Activated naive CD4-positive, alpha-beta T cell treated with anti-CD3 and anti-CD28 coated beads for 36 hours (primary cell): ENCODE measurements at places on chromosomes 3 and 15.
A peak's percentile ranks its signal among the peaks of the same experiment; 100 is the strongest.

DNA sequence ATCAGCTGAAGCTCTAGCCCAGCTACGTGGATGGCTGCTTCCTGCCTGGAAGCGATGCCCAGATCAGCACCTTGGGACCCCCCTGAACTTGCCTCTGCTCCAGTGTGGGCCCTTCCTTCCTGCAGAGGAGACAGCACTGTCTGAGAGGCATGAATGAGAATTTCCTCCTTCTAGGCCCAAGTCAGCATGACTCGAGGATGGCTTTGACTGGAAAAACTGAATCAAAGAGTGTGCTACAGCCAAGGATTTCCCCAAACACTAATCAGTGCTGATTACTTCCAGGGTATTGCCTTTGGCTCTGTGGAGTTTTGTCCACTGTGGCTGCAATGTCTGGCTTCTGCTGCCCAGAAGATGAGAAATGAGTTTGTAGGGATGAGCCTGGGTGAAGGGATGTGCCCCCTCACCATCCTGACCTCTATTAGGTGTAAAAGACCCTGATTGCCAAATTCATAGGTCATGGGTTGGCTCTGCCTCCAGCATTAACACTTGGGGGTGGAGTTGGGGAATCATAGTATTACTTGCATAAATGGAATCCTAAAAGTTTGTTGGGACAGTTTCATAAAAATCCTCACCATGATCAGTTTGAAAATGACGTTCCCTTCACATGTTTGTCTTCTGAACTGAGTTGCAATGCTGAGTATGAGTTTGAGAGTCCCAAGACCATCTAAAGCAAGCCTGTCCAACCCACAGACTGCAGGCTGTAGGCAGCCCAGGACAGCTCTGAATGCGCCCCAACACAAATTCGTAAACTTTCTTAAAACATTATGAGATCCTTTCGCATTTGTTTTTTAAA is 36.7 kb downstream of the FLNB start:
- DNase-seq, result peak; percentile 33

- no peak for DNase-seq
Observed at GRCh38 chr3:70519913-70520659, 207.6 kb upstream of the MDFIC2 start.

DNA sequence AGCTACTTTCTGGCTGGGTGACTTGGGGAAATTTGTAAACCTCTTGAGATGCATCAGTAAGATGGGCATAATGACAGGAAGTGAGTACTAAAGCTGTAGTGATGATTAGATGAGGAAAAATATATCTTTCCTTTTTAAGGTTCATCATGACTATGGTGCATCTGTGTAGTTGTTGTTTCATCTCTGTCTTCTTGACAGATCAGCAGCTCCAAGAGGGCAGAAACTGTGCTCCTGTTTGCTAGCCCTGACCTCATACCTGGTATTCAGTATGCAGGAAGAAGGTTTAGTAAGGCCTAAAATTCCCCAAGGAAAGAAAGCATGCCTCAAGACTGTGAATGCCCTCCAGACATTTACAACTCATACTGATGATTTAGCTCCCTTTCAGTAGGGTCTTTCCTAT is 82.5 kb upstream of the PSMD6 start:
- DNase-seq, result no peak

- DNase-seq, result no peak
Observed at GRCh38 chr3:138845771-138846173, 11.0 kb upstream of the PIK3CB start.
